Activated naive CD4-positive, alpha-beta T cell treated with anti-CD3 and anti-CD28 coated beads, Interleukin-2, amount 50 U/mL, for 72 hours (primary cell): ENCODE measurements at places on chromosomes 5 and 9. TPM values are rescaled to one million over a fixed set of nuclear protein-coding genes. Genes with fewer than 3 reads are reported as not detected.

LMX1B gene
- total RNA-seq: not detected

FOXD4L4 gene
- not detected for total RNA-seq

CKMT2 gene
- 0.51 TPM for total RNA-seq

CMBL gene
- total RNA-seq: 1.7 TPM

ESM1 gene
- not detected for total RNA-seq

PLPP1 gene
- total RNA-seq: 10.8 TPM

TEK gene
- total RNA-seq: not detected

ACSL6 gene
- total RNA-seq: 3.5 TPM

TXNDC8 gene
- total RNA-seq: not detected

DNA sequence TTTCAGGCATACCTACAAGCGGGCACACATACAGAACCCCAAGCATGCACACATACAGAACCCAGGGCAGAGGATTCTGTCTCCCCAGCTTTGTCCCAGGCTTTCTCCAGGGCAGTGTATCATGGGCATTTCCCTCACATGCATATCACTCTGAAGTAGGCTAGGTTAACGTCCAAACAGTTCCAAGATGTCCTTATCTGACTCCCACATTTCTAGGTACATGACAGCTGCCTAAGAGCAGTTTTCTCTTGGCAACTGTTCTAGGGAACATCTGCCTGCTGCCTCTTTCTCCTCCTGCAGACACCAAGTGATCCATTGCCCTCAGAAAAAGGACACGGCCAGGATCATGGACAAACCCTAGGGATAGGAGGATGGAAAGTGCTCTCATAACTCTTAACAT lies 84.9 kb upstream of the NR3C1 start:
- DNase-seq: no peak

GRCh38 chr9:1170918-1171317 lies 120.8 kb downstream of the DMRT2 start:
- no peak for DNase-seq

DNA sequence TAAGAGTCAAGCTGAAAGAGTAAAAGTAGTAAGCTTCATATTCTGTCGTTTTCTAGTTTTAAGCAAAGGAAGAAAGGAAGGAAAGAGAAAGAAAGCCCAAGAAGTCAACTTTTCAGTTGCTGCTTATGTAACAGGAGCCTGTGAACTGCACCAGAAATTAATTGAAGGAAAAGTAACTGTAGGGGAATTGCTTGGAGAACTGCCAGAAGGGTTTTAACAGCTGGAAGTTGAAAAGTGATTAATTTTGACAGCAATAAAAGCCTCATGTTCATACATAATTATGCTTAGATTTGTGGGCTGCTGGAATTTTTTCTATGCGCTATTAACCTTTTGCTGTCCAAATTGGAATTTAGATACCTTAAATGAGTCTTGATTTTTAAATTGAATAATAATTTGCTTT lies 255.7 kb downstream of the ENC1 start:
- no peak for DNase-seq

- DNase-seq: no peak
Observed at GRCh38 chr9:85603936-85604335, 137.8 kb downstream of the AGTPBP1 start.

- no peak for DNase-seq
Observed at GRCh38 chr5:173383711-173384110, 55.5 kb upstream of the STC2 start.

DNA sequence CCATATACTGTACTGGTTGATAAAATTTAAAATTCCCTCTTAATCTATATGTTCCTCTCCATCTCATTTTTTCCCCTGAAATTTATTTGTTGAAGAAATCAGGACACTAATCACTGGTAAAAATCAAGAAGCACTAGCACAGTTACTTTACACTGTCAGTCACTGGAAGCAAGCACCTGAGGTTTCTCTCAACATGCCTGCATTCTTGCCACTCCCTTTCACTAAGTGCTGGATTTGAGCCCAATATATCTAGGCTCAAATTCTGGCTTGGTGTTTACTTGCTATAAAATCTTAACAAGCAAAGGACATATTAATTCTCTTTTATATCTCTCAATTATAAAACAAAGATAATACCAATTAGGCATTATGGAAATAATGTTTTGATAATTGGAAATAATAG lies 58.6 kb downstream of the DIAPH1 start:
- DNase-seq: no peak

GRCh38 chr5:2205185-2205585 lies 322.5 kb upstream of the IRX4 start:
- DNase-seq: no peak

DNA sequence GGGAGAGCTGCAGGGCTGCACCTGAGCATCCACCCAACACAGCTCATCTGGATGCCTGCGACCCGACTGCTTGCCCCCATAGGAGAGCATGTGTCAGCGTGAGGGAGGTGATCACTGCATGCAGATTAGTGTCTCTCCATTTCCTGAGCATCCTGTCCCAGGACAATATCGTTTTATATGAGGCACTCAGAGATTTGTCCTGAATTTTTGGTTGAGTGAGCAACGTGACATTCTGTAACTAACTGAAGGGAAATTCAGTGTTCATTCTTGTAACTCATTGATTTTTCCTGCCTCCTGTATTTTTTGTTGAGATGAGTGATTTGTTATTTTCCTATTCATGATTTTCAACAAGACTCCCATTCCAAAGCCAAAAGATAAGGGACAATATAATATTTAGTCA lies 20.7 kb upstream of the ANKRD34B start:
- no peak for DNase-seq

- DNase-seq: no peak
Observed at GRCh38 chr5:66515209-66515608, 81.0 kb upstream of the MAST4 start.

GRCh38 chr9:135479469-135480052 lies at the start of gene PPP1R26:
PPP1R26 (plus strand) TSS chr9:135479782; CDS start chr9:135484511, 4,729 bp downstream.
- no peak for DNase-seq

- DNase-seq: no peak
Observed at GRCh38 chr9:124983698-124984097, 42.8 kb upstream of the GOLGA1 start.

- DNase-seq: no peak
Observed at GRCh38 chr5:165837286-165837685, 2331.9 kb downstream of the MAT2B start.

GRCh38 chr5:178372142-178372571 lies 139.6 kb upstream of the PHYKPL start:
- no peak for DNase-seq

- no peak for DNase-seq
Observed at GRCh38 chr9:98917746-98918487, 25.8 kb upstream of the COL15A1 start.

- DNase-seq: peak; percentile 39
Observed at GRCh38 chr5:41843456-41844370, 26.5 kb downstream of the OXCT1 start.

DNA sequence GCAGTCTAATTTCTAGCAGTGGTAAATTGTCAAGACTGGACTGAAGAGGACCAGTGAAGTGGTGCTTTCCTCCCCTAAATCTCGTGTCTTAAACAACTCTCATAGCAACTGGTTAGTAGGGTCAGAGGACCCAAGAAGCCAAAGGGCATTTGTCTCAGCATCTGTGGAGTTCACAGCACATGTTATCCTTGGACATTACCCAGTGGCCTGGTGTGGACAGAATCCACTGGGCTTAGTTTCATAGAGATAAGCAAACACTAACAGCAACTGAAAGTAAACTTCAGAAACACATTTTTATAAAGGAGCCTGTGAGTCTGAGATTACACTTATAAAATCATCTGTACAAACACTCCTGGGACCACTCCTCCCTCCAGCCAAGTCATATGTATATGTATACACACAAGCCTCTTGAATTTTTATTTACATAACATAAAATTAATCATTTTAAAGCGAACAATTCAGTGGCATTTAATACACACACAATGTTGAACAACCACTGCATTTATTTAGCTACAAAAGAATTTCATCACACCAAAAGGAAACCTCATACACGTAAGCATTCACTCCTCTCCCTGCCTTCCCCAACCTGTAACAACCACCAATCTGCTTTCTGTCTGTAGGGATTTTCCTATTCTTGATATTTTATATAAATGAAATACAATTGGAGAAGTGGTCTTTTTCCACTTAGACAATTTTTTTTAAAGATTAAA lies 457.8 kb downstream of the RASEF start:
- DNase-seq: no peak

DNA sequence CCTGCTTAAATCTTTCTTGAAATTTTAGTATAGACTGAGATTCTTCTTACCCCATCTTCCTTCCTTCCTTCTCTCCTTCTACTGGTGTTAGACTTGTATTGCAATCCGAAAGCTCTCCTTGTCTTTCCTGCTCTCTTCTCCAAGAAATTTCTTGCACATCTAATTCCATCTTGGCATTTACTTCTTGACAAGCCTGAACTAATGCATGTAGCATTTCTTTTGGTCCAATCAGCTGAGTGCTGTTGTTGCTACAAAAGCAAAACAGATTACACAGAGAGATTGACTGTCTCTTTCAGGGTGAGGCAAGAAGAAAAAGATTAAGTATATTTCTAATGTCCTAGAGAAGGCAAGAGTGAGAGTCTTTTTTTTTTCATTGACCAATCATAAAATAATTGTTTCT lies 51.6 kb upstream of the MAP1B start:
- no peak for DNase-seq

DNA sequence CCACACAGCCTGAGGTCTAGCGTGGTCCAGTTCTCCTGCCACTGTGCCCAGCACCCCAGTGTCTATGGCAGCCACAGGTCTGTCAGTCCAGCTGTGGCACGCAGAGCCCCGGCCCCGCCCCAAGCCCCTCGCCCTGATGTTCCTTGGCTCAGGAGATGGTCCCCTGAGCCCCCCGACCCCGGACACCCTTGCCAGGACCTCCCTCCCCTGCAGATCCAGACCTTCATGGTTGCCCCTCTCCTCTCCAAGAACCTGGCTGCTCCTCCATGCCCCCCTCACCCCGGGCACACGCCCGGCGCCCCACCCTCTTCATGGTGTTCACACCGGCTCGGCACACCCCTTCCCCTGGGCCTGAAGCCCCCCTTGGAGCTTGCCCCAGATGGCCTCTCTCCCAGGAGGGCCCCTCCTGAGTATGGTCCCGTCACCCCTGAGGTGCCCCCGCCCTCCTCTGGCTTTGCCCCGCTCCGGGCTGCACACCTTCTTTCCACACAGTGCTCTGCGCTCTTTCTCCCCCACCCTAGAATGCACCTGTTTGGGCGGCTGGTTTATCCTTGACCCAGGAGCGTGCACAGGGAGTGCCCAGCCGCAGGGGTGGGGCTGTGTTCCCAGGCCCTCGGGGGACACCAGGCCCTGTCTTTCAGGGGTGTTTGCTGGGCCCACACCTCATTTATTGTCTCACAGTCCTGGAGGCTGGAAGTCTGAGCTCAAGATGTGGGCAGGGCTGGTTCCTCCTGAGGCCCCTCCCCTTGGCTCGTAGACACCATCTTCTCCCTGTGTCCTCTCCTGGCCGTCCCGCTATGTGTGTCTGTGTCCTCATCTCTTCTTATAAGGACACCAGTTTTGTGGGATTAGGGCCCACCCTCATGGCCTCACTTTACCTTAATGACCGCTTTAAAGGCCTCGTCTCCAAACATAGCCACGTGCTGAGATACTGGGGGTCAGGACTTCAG lies 37.6 kb downstream of the KCNT1 start:
- no peak for DNase-seq

GRCh38 chr5:101425339-101425859 lies 522.3 kb upstream of the ST8SIA4 start:
- DNase-seq: no peak

DNA sequence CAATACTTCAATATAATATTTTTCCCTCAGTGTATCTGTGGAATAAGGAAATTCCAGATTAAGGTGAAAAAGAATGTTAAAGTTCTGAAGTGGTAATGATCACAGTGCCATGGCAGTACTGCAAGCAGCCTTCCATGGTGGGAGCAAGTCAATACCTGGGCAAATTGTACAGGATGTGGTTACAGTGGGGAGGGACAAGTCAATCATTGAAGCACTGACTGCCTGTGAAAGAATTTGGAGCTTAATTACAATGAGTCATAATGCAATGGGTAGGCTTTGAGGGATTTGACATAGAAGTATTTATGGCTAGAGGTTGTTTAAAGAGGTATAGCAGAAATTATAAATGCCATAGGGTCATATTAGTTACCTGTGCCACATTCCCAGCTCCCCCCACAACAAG lies 786.5 kb upstream of the ACO1 start:
- no peak for DNase-seq

- no peak for DNase-seq
Observed at GRCh38 chr9:68832861-68833518, 128.0 kb downstream of the PIP5K1B start.

DNA sequence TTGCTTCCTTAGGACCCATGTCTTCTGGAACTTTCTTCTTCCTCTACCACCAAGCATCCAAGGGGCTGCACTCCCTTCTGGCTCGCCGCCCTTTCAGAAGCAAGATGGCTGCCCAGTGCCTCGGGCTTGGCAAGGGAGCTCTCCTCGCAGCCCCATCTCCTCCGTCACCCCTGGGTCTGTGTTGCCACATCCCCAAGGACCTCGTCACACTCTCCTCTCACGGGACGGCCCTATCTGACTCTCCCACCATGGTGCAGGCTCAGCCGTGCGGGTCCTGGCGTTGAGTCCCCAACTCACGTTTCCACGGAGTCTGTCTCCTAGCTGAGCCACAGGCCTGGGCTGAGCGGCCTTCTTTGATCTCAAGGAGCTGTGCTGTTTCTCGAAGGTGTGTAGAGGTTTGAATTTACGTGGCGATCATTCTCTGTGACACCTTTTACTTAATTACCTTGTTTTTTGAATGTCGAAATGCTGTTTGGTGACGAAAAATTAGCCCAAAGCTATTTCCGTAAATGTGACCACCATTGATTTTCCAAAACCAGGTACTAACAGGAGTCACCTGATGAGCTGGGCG lies 15.0 kb upstream of the SCGB3A1 start:
- no peak for DNase-seq

- no peak for DNase-seq
Observed at GRCh38 chr5:5405441-5405840, 17.0 kb upstream of the ICE1 start.

DNA sequence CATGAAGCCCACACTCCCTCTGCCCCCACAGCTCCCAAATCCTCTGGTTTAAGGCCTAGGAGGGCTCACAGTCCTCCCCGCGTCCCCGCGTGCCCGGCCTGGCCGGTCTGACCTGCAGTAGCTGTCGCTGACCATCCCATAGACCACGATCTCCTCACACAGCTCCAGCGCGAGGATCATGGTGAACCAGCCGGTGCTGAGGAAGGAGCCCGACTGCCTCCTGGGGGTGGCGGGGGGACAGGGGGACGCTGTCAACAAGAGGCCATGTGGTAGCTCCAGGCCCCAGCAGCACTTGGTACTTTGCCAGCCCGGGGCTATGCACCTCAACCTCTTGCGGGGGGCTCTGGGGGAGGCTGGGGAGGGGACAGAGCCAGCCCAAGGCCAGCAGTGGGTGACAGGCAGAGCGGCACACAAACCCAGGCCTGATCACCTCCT lies 7.0 kb downstream of the ST6GALNAC4 start:
- no peak for DNase-seq
